BJ (cell line): ENCODE measurements at places on chromosomes 7 and 10.

DNA sequence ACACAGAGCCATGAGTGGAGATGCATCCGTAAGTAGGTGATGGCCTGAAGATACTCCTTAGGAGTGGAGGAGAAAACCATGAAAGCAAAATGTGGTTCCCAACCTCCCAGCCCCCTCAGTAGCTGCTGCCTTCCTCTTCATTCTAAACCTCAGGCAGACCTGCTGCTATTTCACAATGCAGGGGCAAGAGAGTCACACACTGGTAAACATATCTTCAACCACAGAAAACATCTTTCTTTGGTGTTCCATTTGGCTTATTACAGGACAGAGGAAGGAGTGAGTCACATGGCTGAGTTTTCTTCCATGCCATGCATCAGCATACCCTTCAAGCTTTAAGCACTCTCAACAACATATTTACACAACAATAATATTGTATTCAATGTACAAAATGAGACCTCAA, 342.1 kb downstream of the BMPER start:
- DNase-seq, result no peak

DNA sequence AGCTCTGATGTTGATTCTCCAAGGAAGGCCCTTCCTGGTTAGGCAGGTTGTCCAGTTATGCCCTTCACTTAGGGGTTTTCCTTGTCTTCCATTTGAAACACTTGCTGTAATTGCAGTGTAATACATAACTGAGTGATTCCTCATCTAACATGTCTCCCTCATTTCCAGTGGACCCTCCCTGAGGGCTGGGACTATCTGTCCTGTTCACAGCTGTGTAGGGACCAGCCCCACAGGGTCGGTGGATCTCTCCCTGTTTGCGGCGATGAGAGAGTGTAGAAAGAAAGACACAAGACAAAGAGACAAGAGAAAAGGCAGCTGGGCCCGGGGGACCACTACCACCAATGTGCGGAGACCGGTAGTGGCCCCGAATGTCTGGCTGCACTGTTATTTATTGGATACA, 135.9 kb upstream of the EEPD1 start:
- no peak for DNase-seq

- no peak for DNase-seq
Observed at GRCh38 chr7:6246251-6246917, 26.0 kb downstream of the CYTH3 start.

GRCh38 chr10:21526188-21526859, 842 bp upstream of the SKIDA1 start:
- no peak for DNase-seq

- DNase-seq, result no peak
Observed at GRCh38 chr7:130985361-130985760, 251.4 kb upstream of the KLF14 start.

- no peak for DNase-seq
Observed at GRCh38 chr7:139588632-139589031, 65.1 kb downstream of the CLEC2L start.

- DNase-seq, result no peak
Observed at GRCh38 chr10:123891144-123892071, at the start of gene CPXM2. TSS of gene CPXM2 (minus strand) at chr10:123891807. CDS start at chr10:123891659, 148 bp downstream.
